Stimulated activated CD4-positive, alpha-beta T cell treated with anti-CD3 and anti-CD28 coated beads, Interleukin-15, amount 100 ng/mL, for 1 hour (primary cell): ENCODE measurements at places on chromosomes 13 and 19.

DNA sequence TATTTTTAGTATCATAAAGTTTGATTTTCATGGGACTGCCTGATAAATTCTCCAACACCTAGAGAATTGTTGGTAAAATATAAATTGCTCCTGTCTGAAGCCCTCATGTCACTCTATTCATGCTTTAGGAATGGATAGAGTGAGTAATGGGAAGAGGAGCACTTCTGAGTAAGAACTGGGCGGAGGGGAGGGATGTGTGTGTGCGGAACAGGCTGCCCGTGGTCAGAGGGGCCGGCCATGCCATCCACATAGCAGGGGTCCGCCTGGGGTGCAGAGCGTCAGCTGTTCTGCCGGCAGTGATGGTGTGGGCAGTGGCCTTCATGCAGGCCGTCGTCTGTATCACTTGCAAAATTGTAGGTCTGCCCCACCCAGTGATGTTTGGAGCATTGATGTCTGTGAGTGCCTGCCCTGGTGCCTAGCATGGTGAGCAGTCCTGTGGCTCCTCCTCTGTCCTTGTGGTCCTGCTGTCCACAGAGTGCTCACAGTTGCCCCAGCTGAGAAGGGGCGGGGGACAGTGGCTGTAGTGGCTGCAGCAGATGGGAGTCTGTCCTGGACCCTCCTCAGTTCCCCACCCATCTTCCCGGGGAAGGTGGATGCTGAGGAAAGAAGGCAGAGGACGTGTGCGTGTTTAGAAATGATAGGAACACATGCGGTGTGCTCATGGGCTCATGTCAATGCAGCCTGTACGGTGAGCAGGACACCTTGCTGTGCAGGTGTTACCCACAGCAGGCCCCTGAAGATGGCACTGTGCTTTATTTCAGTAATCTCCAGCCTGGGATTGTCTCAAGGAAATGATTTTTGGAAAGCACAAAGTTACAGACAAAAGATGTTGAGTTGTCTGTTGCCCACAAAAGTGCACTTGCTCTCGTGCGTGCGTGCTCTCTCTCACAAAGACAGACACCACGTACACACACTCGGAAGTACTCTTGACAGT, 49.4 kb upstream of the TEX29 start:
- no peak for DNase-seq

DNA sequence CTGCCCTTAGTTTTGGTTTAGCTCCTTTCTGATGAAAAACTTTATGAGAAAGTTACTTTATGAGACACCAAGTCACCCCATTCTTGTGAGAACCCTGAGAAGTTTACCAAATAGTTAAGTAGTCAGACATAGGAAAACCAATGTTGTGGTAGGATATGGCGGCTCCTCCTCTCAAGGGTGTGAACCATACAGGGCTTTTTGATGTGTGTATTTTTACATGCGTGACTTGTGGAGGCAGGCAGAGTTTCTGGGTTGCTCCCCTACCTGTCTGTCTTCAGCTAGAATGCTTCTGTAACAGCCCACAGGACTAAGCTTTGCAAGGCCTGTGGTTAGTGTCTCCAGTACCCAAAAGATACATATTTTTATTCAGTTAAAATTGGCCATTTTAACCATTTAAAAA, 18.3 kb downstream of the UBAC2 start:
- DNase-seq, result no peak

DNA sequence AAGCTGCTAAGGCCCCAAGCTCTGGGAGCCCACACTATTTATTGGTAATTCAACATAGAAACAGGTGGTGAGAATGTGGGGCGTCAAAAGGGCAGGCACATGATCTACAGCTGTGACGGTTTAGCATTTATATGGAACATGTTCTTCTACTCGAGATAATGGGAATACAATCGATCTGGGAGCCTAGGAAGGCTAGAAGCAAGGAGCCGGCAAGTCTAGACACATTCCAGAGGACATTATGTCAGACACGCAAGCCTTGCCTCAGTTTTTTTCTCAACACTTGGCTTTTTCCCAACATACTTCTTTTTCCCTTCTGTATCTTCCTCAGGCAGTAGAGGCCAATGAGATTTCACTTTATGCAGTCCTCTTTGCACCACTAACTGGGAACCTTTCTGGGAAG, 315.7 kb upstream of the SLITRK5 start:
- no peak for DNase-seq

- DNase-seq, result no peak
These were observed 49.2 kb upstream of the TRPC4 start for GRCh38 chr13:37918751-37919150.

DNA sequence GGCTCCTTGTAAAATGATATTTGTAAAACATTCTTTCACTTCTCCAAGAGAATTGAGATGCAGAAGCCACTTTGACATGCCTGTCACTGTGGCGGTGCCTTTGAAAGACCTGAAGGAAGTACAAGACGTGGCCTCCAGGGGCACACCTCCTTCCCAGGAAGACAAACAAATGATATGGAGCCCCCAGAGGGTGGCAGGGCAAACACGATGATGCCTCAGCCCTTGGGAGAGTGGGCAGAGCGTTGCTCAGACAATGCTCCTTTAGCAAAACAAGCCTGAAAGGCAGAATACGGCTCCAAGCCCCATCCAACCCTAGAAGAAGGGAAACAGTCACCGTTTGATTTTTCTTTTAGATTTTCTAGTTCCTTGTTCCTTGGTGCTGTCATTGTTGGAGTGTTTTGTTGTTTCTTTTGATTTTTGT, 9.2 kb upstream of the ATP12A start:
- no peak for DNase-seq

DNA sequence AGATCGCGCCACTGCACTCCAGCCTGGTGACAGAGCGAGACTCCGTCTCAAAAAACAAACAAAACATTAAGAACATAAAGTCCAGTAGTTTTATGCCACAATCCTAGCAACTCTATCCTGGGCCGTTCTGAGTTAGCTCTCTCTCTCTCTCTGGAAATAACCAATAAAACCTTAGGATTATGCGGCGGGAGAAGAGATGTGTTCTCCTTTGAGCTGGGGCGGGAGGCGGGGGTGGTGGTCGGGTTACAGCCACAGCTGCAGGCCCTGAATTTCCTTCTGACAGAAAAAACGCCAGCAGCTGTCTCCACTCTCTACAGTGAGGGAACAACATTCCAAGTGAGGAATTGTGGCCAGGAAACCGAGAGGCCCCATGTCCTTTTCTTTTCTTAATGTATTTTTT, 9.1 kb upstream of the PNMA8A start:
- DNase-seq, result no peak

DNA sequence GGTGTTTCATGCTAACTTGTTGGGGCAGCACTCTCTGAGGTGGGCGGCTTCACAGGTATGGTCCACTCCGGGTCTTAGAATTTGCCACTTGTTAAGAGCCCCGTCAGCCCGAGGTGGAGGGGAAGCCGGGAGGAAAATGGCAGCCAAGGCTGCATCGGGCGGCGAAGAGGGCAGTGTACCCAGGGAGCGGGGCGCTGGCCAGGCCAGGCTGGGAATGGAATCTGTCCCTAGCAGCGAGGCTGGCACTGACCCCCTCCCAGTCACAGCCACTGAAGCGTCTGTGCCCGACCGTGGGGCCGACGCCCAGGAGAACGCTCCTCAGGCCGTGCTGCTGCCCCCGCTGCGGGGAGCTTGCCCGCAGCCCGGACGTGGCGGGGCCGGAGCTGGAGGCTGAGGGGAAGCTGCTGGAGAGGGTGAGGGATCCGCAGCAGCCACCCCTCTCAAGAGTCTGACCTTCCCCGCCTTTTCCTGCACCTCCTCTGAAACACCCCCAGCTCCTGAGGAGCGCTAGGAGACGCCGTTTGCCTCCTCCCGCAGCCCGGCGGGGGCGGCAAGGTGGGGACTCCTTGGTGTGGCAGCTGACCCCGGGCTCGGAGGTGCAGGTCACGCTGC, 313.8 kb upstream of the SPRY2 start:
- no peak for DNase-seq

DNA sequence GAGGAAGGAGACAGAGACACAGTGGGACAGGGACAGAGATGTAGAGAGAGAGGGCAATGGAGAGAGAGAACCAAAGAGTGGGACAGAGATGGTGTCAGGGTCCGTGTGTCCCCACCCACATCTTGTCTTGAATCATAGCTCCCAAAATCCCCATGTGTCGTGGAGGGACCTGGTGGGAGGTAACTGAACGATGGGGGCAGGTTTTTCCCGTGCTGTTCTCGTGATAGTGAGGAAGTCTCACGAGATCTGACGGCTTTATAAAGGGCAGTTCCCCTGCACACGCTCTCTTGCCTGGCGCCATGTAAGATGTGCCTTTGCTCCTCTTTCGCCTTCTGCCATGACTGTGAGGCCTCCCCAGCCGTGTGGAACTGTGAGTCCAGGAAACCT, 7.5 kb upstream of the PLA2G4C start:
- DNase-seq, result no peak

- DNase-seq, result peak; percentile 25
These were observed at the start of gene SYT5 for GRCh38 chr19:55179606-55180484. Gene SYT5 (minus strand): TSS chr19:55180289. CDS start chr19:55179041, 1,248 bp downstream.

GRCh38 chr13:28544026-28544425, 49.1 kb upstream of the FLT1 start:
- DNase-seq, result no peak

GRCh38 chr13:114320065-114320464, 5.8 kb downstream of the CHAMP1 start:
- no peak for DNase-seq

GRCh38 chr13:40668335-40668734, 1.9 kb upstream of the FOXO1 start:
- no peak for DNase-seq

DNA sequence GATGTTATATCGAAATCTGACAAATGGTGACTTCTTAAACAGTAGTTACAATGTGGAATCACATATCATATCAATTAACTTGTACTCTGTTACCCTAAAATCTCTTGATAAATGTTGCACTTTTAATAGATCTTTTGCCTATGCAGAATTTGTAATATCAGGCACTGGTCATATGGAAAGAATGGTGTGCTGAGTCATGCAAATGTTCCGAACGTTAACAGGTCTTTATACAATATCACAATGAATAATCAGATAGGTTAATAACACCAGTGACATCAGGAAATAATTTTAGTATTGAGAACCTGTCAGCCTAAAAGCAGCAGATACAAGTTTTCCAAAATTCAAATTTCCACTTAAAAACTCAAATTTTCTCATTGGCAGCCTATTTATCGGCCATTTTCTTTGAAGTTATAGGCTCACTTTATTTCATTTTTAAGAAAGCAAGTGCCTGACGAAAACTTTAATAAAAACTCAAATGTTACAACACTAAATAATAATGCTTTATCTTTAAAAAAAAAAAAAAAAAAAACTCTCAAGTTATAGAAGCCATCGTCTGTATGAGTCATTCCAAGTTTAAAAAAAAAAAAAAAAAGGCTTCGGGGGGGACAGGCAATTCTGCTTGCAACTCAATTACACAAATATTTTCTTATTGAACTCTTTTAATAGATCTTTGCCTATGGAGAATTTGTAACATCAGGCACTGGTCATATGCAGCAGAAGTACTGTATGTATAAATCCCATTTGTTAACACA, 180.9 kb downstream of the DIAPH3 start:
- DNase-seq, result no peak

DNA sequence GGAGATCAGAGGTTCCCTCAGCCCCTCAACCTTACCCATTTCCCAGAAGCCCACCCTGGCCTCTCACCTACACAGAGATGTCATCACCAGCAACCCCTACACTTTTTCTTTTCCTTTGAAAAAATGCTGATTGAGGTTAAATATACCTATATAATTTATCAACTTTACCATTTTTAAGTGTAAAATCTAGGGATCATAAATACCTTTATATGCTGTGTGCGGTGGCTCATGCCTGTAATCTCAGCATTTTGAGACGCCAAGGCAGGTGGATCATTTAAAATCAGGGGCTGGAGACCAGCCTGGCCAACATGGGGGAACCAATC, 3.1 kb downstream of the KIR2DL4 start:
- no peak for DNase-seq

GRCh38 chr19:46179076-46179759, 31.2 kb downstream of the IGFL2 start:
- DNase-seq, result no peak

GRCh38 chr19:43455321-43456113, 9.9 kb downstream of the LYPD3 start:
- no peak for DNase-seq
